ENCODE measurements at places on chromosomes 3 and 15.

DNA sequence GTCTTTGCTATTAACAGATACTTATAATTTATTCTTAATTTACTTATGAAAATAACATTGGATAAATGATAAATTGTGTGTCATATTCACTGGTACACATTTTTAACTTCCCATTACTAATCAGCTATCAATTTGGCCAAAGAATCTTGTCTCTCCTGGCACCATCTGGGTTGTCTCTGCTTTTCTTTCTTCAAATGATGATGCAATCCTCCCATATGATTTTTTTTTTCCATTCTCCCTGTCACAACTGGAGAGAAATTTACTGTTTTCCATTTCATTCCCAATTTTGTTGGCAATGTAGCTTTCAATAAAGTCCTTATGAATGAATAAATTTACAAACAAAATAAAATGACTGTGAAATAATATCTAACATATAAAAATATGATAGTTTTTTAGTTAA is 743.7 kb upstream of the EPHA6 start:
- DNase-seq = no peak

GRCh38 chr3:158205994-158206393 is 96.1 kb downstream of the RSRC1 start:
- no peak for DNase-seq

GRCh38 chr3:146929696-146930095 is 324.6 kb upstream of the PLSCR5 start:
- no peak for DNase-seq

DNA sequence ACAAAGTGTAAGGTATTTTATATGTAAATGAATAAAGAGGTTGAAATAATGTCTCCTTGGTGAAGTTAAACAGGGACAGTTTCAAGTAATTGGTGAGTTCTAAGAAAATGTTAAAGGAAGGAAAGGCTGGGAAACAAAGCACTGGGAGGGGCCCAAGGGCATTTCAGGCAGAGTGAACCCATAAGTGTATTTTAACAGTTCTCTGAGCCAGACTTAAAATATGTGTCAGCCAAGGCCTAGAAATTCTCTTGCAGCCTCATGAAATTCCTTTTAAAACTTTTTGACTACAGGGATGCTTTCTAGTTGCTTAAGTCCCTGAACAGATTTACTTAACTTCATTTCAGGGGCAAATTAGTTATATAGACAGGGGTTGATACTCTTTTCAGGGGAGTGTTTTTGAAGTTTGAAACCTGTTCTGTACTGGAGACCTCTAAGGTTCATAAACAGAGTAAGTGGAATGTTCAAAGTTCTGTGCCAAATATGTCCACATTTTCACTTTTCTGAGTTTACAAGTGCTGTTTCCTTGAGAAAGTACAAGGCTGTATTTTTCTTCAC is 77.6 kb downstream of the GALK2 start:
- no peak for DNase-seq

- DNase-seq = peak; percentile 53
Measured at GRCh38 chr15:100919481-100920405, 586 bp downstream of the LRRK1 start.

DNA sequence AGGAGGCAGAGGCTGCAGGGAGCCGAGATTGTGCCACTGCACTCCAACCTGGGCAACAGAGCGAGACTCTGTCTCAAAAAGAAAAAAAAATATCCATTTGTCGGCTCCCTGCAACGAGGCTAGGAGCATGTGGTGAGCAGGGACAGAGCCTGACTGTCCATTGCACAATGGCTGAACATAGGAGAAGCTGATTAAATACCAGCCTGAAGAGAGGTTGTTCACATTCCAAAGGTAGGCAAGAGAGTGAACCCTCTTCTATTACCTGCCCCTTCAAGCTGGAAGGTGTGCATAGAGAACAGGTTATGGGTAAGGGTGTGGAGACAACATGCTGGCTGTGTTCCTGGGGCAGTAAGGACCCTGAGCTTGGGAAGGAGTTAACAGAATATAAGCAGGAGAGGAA is 78.7 kb downstream of the DAPK2 start:
- DNase-seq = no peak

DNA sequence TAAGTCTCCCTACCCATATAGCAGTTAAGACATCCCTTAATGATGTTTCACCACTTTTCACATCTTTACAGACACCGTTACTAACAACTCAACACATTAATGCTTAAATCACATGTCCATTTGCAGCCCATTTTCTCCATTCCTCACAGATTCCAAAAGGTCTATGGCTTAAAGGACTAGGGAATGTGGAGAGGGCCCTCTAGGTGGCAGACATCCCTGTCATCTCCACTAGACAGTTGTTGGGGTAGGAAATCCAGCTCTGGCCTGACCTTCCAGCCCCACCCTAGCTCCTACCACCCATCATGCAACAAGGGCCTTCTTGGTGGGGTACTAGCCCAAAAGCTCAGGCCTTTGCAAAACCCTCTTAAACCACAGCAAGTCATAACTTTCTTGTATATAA is 25.2 kb downstream of the CPEB1 start:
- DNase-seq = peak; percentile 45

DNA sequence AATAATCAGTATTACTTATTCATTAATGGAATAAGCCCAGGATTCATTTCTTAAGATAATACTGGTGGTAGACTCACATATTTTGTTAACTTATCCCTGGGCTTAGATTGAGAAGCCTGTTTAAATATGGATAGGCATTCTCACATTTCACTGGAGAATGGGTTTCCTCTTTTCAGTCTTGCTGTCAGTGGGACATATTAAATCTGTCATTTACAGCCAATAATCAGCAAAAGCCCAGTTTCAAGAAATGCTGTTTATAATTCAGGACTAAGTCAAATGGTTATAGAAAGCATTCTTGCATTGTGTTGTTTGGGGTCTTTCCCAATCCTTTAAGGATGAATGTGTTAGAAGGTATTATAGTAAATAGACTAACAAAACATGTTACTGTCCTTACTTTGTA is 143.7 kb upstream of the NAALADL2 start:
- no peak for DNase-seq

GRCh38 chr3:63245726-63246241 is 32.3 kb upstream of the SYNPR start:
- DNase-seq = no peak

GRCh38 chr3:72888546-72889309 is 882 bp downstream of the GXYLT2 start:
- peak; percentile 70 for DNase-seq

- no peak for DNase-seq
Measured at GRCh38 chr3:196938124-196938523, 4.2 kb downstream of the NCBP2 start.

DNA sequence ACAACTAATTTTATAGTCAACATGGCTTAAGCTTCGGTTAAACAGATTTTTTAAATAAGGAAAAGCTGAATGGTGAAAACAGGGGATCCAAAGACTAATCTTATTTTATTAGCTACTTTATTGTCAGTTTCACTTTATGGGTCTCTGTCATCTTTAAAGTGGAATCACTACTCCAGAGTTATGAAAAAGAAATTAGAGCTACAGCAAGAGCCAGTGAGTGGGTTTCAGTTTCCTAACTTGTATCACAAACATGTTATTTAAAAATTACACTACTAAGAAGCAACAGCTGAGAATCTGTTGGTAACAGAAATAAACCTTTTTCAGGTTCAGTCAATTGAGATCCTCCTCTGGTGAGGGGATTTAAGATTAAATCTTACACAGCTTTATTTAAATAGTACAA is 10.0 kb downstream of the PHC3 start:
- DNase-seq = no peak

GRCh38 chr3:193970773-193971206 is 165.2 kb upstream of the HES1 start:
- DNase-seq = no peak
